ENCODE measurements at places on chromosomes 6 and 20. TPM values are rescaled to one million over a fixed set of nuclear protein-coding genes. Genes with fewer than 3 reads are reported as not detected.
A peak's percentile ranks its signal among the peaks of the same experiment; 100 is the strongest.

DNA sequence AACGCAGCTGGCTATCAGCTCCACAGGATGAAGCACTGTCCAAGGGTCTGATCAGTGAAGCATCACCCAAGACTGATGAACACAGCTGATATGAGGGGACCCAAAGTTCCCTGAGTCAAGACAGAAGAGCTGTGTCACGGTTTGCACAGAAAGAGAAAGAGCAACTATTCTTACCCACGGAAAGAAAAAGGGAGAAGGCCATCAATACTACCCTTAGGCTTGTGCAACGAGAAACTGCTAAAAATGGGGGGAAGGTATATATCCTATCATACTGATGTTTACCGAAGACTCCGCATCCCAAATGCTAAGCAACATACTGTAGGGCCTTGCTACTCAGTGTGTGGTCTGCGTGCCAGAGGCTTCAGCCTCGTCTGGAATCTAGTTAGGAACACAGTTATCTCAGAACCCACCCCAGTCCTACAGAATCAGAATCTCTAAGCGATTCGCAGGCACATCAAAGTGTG lies 665 bp downstream of the FASTKD5 start:
- H3K4me1 ChIP-seq: peaks cover 52% of the 10 kb centered on the region
- H3K27ac ChIP-seq: peak overlapping the region; percentile 98
- H3K4me3 ChIP-seq: peak overlapping the region; percentile 100

GRCh38 chr6:107695061-107695720 lies 128.9 kb downstream of the SCML4 start:
- H3K27ac ChIP-seq: no peak overlapping the region
- no peaks in the 10 kb centered on the region for H3K4me1 ChIP-seq
- no peaks in the 10 kb centered on the region for H3K27me3 ChIP-seq
- H3K36me3 ChIP-seq: no peaks in the 10 kb centered on the region

TMX4 gene
- total RNA-seq: 66.7 TPM

- no peak for DNase-seq
- no peaks in the 10 kb centered on the region for H3K27me3 ChIP-seq
- H3K4me3 ChIP-seq: no peak overlapping the region
- no peaks in the 10 kb centered on the region for H3K36me3 ChIP-seq
- H3K27ac ChIP-seq: no peak overlapping the region
Measured at GRCh38 chr20:33725607-33726264, 5.6 kb upstream of the PXMP4 start.

THBD gene
- 6.5 TPM for total RNA-seq
